Activated CD4-positive, alpha-beta memory T cell treated with anti-CD3 and anti-CD28 coated beads for 36 hours (primary cell): ENCODE measurements at places on chromosomes 11 and 22. TPM values are rescaled to one million over a fixed set of nuclear protein-coding genes. Genes with fewer than 3 reads are reported as not detected.

Gene OR8G5
- total RNA-seq = not detected

DNA sequence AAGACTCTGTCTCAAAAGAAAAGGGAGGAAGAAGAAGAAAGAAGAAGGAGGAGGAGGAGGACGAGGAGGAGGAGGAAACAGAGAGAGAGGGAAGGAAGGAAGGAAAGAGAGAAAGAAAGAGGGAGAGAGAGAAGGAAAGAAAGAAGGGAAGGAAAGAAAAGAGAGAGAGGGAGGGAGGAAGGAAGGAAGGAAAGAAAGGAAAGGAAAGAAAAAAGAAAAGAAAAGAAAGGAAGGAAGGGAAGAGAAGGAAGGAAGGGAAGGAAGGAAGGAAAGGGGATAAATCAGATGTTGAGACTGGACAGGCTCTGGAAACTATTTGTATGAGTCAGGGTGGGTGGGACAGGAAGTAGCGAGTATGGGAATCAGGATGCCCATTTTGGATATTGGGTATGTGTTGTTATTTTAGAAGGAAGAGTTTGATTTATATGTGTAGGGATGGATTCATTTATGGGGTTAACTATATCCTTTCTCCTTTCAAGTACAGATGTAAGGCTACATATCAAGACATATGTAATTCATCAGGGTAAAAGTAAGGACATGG lies 6.0 kb upstream of the RPL3 start:
- H3K4me1 ChIP-seq = peaks cover 3% of the 10 kb centered on the region
- H3K27ac ChIP-seq = no peak overlapping the region
- DNase-seq = no peak
- H3K27me3 ChIP-seq = no peaks in the 10 kb centered on the region

- no peak within 1 kb of the TSS for H3K4me3 ChIP-seq
- H3K4me1 ChIP-seq = peaks cover 7% of the 10 kb centered on the region
- H3K36me3 ChIP-seq = no peaks in the 10 kb centered on the region
- peak; percentile 42 for DNase-seq
These were observed at the start of gene DSCAML1 for GRCh38 chr11:117796872-117797529. TSS of gene DSCAML1 (minus strand) at chr11:117797216. CDS start at chr11:117797079, 137 bp downstream.

- no peaks in the 10 kb centered on the region for H3K4me1 ChIP-seq
- no peak for DNase-seq
- no peak overlapping the region for H3K27ac ChIP-seq
- no peaks in the 10 kb centered on the region for H3K27me3 ChIP-seq
- no peak overlapping the region for H3K4me3 ChIP-seq
These were observed 173.5 kb downstream of the RRAS2 start for GRCh38 chr11:14185461-14185860.

Gene MIOX
- 0.39 TPM for total RNA-seq

Gene MRGPRE
- not detected for total RNA-seq

GRCh38 chr22:39123751-39124581 lies 26.9 kb downstream of the APOBEC3H start:
- no peaks in the 10 kb centered on the region for H3K27me3 ChIP-seq
- H3K4me3 ChIP-seq = no peak overlapping the region
- peaks cover 16% of the 10 kb centered on the region for H3K4me1 ChIP-seq
- no peaks in the 10 kb centered on the region for H3K36me3 ChIP-seq
- DNase-seq = no peak

DNA sequence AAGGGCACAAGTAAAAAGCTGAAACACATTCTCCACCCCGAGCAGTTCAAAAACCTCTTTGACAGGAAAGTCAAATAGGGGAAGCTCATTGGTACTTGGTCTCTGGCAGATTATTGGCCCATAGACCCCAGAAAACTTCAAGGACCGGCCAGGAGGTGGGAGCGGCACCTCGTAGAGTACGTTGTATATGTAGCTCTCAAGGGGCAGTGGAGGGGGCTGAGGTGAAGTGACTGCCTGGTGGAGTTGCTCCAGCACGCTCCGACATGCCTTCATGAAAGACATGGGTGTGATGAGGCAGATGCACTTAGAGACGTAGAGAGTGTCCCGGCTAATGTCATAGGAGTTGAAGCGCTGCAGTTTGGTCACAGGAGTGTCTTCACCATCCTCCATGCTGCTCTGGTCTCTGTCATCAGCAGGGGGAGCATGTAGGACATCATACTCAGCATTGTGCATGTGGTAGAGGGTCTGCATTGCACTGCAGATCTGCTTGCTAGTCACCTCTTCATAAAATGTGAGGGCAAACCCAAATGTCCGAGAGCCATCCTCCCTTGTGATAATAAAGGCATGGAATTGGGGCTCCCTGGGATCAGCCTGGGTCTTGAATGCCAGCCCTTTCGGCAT lies 61.3 kb downstream of the DENND5A start:
- H3K4me3 ChIP-seq = no peak overlapping the region
- H3K27ac ChIP-seq = no peak overlapping the region
- peaks cover 23% of the 10 kb centered on the region for H3K4me1 ChIP-seq
- no peak for DNase-seq
- H3K36me3 ChIP-seq = peaks cover 13% of the 10 kb centered on the region

DNA sequence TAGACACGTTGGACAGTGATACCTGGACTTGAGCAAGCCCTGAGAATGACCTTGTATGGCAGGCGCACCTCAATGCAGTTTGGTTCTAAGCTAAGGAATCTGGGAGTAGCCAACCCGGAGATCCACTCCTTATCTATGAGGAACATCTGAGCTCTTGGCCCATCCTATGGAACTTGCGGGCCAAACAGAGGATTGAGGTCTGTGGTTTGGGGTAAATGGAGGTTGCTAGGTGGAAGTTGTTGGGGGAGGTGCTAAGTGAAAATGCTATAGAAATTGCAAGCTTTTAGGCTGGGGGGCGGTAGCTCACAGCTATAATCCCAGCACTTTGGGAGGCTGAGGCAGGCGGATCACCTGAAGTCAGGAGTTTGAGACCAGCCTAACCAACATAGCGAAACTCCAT lies 8.9 kb downstream of the GDPD5 start:
- peaks cover 45% of the 10 kb centered on the region for H3K4me1 ChIP-seq
- no peak overlapping the region for H3K27ac ChIP-seq
- H3K27me3 ChIP-seq = no peaks in the 10 kb centered on the region
- DNase-seq = no peak

Gene A4GALT
- not detected for total RNA-seq

DNA sequence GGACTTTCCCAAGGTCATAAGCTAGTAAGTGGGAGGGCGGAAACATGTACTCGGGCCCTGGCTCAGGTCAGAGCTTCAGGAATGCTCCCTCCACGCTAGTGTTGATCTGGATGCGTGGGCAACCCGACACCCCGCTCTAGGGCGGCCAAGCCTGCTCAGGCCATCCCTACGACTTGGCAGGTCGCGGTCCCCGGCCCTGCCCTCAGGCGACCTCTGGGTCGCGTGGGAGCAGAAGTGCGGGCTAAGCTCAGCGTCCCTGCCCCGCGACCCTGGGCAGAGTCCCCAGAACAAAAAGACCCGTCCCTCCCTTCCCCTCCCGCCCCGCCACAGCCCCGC lies 781 bp upstream of the TEF start:
- H3K4me1 ChIP-seq = peaks cover 15% of the 10 kb centered on the region
- peak overlapping the region; percentile 81 for H3K4me3 ChIP-seq
- no peak for DNase-seq
- H3K27ac ChIP-seq = no peak overlapping the region
- H3K27me3 ChIP-seq = no peaks in the 10 kb centered on the region

Gene AMBRA1
- 24.1 TPM for total RNA-seq

DNA sequence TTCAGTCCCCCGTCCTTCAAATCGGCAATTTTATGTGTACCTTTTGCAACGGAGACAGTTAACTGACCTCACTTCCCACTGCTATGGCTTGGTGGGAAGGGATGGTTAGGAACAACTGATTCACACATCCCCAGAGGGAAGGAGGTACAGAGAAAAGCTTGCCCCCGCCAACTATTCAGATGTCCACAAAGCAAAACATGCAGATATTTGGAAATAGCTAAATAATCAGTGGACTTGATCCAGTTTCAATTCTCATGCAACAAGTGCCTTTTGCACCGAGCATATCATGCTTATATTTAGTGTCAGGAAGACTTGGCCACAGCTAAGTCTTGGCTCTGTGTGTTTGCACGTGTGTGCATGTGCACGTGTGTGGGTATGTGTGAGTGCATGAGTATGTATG lies 144.6 kb downstream of the SNX19 start:
- no peaks in the 10 kb centered on the region for H3K4me1 ChIP-seq
- H3K4me3 ChIP-seq = no peak overlapping the region
- no peak for DNase-seq
- H3K36me3 ChIP-seq = no peaks in the 10 kb centered on the region
- no peaks in the 10 kb centered on the region for H3K27me3 ChIP-seq

Gene SCGB1A1
- not detected for total RNA-seq

DNA sequence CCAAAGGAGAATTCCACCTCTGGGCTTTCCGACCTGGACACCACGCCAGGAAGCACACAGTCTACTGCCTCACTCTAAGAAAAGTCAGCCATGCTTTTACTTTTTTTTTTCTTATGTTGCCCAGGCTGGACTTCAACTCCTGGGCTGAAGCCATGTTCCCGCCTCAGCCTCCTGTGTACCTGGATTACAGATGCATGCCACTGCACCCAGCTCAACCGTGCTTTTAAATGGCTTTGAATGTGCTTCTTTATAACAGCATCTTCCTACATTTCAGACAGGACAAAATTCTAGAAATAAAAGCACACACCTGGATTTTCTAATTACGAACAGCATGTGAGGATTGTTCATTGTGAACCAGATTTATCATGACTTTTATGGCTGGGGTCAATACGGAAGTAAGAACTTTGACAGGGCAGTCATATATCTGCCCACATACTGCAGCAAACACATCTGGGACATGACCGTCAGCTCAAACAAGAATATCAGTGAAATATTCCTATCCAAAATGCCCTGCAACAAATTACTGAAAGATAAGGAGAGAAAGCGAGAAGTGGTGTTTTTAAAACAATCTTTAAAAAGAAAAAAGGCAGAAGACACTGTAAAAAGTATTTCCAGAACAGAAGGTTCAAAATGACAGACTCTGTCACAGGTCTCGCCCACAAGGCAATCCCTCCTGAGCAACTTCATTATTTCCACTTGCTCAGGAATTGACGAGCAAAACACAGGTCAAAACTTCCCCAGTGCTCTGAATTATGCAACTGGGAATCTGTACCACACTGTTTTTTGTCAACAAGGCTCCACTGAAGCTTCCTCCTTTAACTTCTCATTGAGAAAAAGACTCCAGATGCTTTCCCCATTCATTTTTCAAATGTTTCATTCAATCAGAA lies 42.1 kb downstream of the PACSIN2 start:
- peaks cover 8% of the 10 kb centered on the region for H3K36me3 ChIP-seq
- no peak overlapping the region for H3K4me3 ChIP-seq
- peaks cover 39% of the 10 kb centered on the region for H3K4me1 ChIP-seq
- no peaks in the 10 kb centered on the region for H3K27me3 ChIP-seq
- no peak for DNase-seq

DNA sequence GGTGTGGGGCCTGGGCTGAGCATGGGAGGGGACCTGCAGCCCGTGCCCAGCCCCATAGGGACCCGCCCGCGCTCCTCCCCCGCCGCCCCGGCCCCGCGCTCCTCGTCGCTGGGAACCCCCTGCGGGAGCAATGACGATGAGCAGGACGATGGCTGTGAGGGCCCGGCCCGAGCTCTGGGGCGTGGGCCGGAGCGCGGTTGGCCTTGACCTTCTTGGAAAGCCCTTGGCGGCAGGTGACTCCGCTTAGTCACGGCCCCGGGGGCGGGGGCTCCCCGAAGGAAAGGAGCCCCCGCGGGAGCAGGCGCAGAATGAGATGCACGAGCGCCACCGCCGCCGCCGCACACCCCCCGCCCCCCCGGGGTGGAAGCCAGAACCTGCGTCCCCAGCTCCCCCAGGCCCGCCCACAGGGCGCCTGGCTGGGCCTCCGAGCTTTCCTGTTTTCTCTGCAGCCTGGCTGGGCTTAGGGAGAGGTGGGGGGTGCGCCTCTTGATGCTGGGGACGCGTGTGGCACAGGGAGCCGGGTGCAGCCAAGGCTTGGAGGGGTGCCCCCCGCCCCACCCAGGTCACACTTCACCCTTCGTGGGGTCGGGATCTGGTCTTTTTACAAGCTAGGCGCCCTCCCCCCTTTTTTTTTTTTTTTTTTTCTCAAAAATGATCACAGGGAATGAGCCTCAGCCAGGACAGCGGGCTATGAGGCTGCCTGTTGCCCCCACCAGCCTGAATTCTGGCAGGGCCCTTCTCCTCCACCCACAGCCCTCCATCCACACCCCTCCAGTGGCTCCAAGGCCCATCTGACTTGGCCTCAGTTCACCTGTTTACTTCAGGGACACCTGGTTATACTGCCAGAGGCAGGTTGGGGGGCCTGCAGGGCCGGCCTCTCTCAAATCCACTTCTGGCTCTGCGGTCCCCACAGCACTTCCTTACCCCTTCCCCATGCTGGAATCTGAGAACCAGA lies 17.9 kb downstream of the CRELD2 start:
- H3K36me3 ChIP-seq = no peaks in the 10 kb centered on the region
- peak; percentile 99 for DNase-seq
- peak overlapping the region; percentile 91 for H3K27ac ChIP-seq

- no peak for DNase-seq
- H3K27ac ChIP-seq = no peak overlapping the region
- H3K36me3 ChIP-seq = no peaks in the 10 kb centered on the region
- H3K27me3 ChIP-seq = no peaks in the 10 kb centered on the region
- no peak overlapping the region for H3K4me3 ChIP-seq
These were observed 181.7 kb upstream of the CCDC90B start for GRCh38 chr11:83467837-83468236.

GRCh38 chr22:48901324-48901723 lies 926.3 kb downstream of the BRD1 start:
- no peaks in the 10 kb centered on the region for H3K4me1 ChIP-seq
- H3K27ac ChIP-seq = no peak overlapping the region
- DNase-seq = no peak
- H3K27me3 ChIP-seq = peaks cover 15% of the 10 kb centered on the region

GRCh38 chr11:130102301-130103249 lies 32.9 kb downstream of the APLP2 start:
- no peaks in the 10 kb centered on the region for H3K27me3 ChIP-seq
- H3K4me1 ChIP-seq = no peaks in the 10 kb centered on the region
- H3K27ac ChIP-seq = no peak overlapping the region
- peaks cover 9% of the 10 kb centered on the region for H3K36me3 ChIP-seq
- DNase-seq = no peak

DNA sequence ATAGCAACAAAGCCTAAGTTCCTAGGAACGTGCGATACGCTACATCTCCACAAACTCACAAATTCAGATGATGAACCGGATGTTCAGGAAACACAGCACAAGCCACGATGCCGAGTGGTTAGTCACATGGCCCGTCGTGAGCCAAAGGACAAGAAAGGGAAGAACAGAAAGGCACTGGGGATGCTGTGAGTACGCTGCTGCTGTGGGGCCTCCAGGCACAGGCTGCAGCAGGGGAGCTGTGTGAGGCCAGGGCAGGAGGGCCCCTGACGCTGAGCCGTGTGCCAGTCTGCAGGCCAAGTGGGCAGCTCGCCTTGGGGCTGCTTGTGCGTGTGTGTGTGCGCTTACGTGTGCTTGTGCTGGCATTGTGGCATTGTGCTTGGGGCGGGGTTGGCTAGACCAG lies 89.4 kb downstream of the CTTN start:
- H3K27me3 ChIP-seq = peaks cover 2% of the 10 kb centered on the region
- H3K36me3 ChIP-seq = no peaks in the 10 kb centered on the region
- DNase-seq = no peak
- H3K4me3 ChIP-seq = no peak overlapping the region
- no peak overlapping the region for H3K27ac ChIP-seq

Gene INPP5J
- total RNA-seq = not detected

- H3K27ac ChIP-seq = no peak overlapping the region
- H3K36me3 ChIP-seq = peaks cover 3% of the 10 kb centered on the region
- peaks cover 31% of the 10 kb centered on the region for H3K27me3 ChIP-seq
- H3K4me1 ChIP-seq = peaks cover 12% of the 10 kb centered on the region
These were observed 18.9 kb upstream of the THY1 start for GRCh38 chr11:119441898-119442243.

- H3K27ac ChIP-seq = no peak overlapping the region
- H3K4me1 ChIP-seq = peaks cover 3% of the 10 kb centered on the region
- H3K36me3 ChIP-seq = no peaks in the 10 kb centered on the region
These were observed 3.6 kb downstream of the CACNG2 start for GRCh38 chr22:36699915-36700314.
